ENCODE measurements at places on chromosomes 5 and 9.
A peak's percentile ranks its signal among the peaks of the same experiment; 100 is the strongest.

- no peak for DNase-seq
Observed at GRCh38 chr5:174120401-174121005, 75.0 kb downstream of the NSG2 start.

GRCh38 chr9:19689328-19690101 is 99.3 kb downstream of the SLC24A2 start:
- no peak for DNase-seq

- DNase-seq: no peak
Observed at GRCh38 chr9:94270009-94270408, 10.9 kb downstream of the ZNF169 start.

DNA sequence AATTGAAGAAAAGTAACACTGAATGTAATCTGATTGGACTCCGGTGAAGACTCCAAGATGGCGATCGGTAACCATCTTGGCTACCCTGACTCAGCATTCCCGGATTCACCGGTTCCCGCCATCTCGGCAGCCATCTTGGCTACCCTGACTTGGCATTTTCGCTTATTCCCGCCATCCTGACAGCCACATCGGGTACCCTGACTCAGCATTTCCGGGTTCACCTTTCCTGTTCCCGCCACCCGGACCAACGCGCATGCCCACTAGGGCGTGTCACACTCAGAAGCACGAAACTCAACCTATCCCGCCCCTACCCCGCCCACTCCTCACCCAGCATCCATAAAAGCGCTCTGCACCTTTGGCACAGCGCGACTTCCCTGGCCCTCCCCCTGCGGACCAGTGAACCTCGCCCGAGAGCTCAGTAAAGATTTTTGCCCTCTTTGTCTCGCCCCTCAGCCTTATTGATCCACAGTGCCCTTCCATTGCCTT is 17.2 kb downstream of the SPTLC1 start:
- peak; percentile 88 for DNase-seq

DNA sequence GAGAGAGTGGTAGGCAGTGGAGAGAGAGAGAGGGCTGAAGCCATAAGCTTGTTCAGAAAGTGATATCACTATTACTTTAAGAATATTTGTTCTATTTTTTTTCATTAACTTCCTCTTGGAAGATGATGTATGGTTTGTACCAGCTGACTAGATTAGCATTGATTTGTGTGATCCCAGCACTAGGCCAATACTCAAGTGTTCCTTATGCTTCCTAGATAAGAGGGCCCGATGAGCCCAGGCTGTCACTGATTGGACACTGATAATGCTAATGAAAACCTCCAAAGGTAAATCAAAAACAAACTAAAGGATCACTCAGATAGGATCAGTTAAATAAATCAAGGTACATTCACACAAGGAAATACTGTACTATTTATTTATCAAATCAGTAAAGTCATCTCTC is 52.7 kb upstream of the OTULINL start:
- DNase-seq: no peak

DNA sequence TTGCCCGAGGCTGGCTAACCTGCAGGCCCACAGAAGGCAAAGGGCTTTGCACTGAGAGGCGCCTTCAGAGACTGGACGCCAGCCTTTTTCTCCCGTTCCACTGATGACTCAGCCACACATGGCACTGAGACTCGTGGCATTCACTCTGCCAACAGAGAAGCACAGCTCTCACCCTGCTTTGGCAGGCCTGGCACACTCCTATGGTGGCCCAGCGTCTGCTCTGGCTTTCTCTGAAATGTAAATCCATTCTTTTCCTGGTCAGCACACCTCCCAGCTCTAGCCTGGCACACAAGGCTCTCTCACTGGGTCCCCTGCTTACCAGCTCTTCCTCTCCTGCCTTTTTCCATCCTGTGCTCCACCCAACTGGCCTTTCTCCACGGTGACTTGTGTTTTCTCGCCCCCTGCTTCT is 5.9 kb upstream of the MELK start:
- no peak for DNase-seq

DNA sequence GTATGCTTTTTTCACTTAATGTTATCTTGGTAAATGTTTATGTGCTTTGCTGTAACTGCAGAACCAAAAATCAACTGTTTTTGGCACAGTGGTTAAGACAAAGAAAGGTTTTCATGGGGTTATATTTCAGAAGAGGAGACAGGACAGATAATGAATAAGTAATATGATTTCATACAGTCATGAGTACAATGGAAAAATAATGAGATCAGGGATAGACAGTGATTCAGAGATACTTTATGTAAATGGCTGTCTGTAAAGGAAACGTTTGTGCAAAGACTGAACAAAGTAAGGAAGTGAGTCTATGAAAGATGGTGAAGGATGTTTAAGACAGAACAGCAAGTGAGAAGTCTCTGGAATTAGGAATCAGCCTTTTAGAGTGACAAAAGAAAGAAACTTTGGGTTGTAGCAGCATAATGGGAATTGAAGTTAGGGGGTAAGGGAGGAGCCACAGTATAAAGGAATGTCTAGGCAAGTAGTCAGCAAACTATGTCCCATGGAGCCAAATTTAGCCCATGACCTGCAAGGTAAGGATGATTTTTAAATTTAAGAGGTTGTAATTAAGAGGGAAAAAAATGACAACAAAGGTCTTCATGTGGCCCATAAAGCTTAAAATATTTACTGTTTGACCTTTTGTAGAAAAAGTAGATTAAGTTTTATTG is 55.0 kb downstream of the TNPO1 start:
- DNase-seq: no peak

DNA sequence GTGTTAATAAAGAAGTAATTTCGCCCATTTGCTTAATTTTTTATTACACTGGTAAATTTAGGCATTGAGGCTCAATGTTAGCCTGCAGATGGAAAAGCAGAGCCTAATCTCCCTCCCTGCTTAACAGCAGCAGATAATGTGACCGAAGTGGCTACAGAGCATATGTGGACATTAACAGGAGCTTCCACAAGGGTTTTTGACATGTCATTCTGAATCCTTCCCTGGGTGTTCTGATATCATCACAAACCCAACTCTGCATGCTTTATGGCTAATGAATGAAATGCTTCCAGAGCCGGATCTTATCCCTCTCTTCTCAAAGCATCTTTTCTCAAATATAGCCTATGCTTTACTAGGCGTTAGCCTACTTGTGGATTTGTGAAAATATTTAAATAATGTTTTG is 208.6 kb downstream of the CAAP1 start:
- DNase-seq: no peak

DNA sequence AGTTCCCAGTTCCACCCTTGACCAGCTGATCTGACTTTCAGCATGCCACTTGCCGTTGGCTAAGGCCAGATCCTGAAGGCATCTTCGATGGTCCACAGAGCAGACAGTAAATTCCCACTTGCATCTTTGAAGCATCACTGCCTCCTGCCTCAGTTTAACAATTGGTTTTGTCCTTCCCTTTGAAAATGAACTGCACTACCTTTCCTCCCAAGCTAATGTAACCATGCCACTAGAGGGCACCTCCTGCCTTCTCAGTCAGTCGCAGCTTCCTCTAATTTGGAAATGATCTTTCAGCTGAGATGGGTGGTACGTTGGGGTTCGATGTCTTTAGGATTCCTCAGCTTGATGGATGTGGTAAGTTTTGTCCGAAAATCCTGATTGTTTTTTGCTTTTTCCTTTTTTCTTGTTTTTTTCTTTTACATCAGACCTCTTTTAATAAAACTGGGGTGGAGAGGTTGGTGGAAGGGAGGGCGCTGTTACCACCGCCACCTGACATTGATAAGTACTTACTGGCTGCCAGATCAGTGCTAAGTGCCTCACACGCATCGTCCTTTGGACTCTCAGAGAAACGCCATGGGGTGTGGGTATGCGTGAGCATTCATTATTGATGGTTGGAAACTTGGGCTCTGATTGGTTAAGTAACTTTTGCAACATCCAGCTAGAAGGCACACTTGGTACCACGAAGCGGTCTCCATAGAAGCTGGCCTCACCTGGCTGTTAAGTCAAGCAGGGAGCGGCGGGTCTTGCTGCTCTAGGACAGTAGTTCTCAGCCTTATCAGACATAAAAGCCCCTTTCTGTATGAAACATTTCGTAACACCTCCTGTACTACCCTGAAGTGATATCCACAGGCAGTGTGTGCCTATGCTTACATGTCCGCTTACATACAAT is 16.9 kb downstream of the PTTG1 start:
- DNase-seq: peak; percentile 81

DNA sequence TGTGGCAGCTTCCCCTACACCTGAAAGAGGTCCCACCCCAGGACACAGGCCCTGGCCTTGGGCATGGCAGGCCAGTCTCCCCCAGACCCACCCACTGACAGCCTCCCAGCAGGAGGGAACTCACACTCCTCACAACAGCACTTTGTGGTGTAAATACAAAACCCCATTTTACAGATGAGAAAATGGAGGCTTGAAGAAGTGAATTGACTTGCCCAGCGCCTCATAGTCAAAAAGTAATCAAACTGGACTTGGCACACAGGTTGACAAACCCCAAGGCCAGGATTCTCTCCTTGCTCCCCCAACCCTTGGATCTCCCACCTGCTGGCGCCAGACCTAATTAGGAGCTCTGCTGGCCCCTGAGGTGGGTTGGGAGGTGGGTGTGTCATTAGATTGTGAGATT is 29.2 kb upstream of the NEK6 start:
- no peak for DNase-seq

DNA sequence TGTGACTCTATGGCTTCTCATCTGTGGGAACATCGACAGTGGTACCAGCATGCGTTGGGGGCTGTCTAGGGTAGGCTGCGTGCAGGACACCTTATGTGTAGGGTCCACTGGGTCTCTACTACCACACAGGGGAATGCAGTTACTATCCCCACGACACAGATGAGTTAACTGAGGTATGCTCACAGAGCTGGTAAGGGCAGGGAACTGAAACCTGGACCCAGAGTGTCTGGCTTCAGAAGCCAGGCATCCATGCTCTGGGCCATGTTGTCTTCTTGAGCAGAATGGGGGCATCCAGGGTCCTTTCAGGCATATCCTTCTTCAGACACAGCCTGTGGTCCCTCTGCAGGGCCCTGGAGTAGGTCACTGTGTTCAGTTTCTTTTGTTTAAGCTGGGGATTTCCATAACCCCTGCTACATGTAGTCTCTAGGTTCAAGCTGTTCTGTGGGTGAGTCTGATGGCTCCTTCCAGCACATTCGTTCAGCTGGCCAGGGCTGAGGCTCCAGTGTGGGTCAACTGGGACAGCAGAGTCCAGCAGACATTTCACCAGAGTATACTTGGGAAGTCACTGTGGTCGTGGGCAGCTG is 148.8 kb downstream of the GADD45G start:
- DNase-seq: no peak

- DNase-seq: no peak
Observed at GRCh38 chr9:81844131-81844567, 84.1 kb upstream of the SPATA31D4 start.

DNA sequence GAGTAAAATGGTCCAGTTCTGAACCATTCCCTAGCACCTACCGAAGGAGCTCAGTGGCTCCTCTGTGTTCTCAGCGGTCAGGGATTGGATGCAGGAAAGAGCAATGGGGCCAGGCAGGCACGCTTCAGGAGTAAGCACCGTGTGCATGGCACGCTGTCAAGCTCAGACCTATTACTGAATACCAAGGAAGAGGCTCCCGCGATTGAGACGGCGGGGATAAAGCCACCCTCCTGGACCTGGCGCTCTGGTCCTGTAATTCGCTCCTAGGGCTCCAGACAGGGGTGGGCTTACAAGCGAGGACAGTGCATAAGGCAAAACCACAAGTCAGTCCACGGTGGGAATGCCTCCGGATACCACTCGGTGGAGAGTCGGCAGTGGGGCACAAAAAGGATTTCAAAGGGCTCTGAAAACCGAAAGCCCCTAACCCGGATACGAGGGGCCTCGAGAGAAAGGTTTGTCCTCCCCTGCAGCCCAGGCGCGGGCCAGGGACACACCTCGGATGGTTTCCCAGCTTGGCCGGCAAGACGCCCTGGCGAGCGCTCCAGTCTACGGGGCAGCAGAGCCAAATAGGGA is 988 bp downstream of the OXCT1 start:
- DNase-seq: peak; percentile 76

DNA sequence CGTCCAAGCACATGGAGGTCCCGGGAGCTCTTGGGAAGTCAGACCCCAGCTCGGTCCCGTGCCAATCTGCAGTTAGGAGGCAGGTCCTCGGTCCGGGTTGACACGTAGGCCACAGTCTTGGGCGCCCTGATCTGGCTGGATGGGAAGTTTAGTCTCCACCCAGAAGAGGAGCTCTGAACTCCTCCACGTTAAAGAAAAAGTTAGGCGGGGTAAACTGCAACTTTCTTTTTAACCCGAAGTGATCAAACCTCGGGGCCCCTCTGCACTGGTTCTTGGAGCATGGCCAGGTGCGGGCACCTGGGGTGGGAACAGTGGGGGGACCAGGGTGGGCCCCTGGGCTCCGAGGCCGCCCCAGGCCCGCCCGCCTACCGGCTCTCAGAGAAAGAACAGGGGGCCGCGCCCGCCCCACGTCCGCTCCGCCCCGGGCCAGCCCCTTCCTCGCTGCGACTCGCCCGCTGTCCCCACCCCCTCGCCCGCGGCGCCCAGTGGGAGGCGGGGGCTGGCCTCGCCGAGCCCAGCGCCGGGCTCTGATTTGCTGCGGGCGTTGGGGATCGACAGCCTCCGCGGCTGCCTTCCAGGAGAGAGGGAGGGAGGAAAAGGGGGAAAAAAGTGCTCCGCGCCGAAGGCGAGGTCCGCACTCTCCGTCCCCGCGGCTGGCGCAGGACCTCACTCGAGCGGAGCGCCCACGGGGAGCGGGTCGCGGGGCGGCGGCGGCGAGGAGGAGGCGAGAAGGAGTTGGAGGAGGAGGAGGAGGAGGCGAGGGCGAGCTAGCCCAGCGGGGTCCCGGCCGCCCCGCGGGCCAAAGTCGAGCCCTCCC is at the start of gene COL5A1:
COL5A1 (plus strand) TSS at position 631 of the 817 bp plus-strand sequence. CDS start 385 bp downstream, outside the sequence.
- peak; percentile 66 for DNase-seq

- no peak for DNase-seq
Observed at GRCh38 chr5:77012601-77013000, 17.6 kb upstream of the AGGF1 start.

- no peak for DNase-seq
Observed at GRCh38 chr5:141734501-141735229, 52.6 kb upstream of the ARAP3 start.

DNA sequence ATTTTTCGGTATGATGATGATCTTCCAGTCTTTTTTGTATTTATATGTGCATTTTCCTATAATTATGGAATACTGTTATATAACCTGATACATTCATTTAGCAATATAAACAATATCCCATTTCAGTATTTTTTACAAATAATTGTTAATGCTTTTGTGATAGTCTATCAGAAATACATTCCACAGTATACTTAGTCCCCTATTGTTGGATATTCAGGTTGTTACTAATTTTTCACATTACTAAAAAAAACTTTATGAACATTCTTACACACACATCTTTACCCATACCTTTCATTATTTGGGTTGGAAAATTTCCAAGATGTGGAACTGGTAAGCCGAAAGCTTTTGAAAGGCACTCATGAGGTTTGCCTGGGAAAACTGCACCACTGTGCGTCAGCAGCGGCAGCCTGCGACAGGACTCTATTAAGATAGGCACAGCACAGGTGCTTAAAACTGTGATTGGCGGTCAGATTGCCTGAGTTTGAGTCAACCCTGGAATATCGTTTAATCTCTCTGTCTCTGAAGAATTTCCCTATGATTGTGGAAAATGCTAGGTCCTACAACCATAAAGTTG is 147.5 kb upstream of the ERCC6L2 start:
- DNase-seq: no peak
